ENCODE measurements at places on chromosomes 1 and 21.
A peak's percentile ranks its signal among the peaks of the same experiment; 100 is the strongest.

GRCh38 chr1:168742386-168742785 lies 13.4 kb upstream of the DPT start:
- DNase-seq: no peak

- peak; percentile 68 for DNase-seq
Measured at GRCh38 chr1:11838349-11839272, 9.0 kb downstream of the NPPA start.

GRCh38 chr1:10185759-10186158 lies 24.6 kb upstream of the KIF1B start:
- DNase-seq: no peak

DNA sequence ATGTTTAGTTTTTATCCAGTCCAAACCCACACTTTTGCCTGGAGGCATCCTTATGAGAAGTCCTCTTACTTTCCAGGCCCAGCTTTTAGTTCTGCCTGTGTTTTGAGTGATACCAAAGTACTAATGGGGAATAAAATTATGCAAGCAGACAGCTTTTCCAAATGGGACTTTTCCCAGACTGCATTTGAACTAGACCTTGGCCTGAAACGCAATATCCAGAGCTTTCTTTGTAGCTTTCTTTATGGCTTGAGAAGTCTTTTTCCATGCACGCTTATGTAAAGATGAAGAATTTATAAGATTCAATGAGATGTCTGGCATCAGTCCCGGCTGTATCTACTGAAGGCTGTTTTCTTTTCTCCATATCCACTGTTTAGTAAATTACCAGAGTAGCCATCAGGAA lies 236.6 kb upstream of the RAB4A start:
- DNase-seq: no peak

- no peak for DNase-seq
Measured at GRCh38 chr1:213821175-213821942, 166.4 kb upstream of the PROX1 start.

DNA sequence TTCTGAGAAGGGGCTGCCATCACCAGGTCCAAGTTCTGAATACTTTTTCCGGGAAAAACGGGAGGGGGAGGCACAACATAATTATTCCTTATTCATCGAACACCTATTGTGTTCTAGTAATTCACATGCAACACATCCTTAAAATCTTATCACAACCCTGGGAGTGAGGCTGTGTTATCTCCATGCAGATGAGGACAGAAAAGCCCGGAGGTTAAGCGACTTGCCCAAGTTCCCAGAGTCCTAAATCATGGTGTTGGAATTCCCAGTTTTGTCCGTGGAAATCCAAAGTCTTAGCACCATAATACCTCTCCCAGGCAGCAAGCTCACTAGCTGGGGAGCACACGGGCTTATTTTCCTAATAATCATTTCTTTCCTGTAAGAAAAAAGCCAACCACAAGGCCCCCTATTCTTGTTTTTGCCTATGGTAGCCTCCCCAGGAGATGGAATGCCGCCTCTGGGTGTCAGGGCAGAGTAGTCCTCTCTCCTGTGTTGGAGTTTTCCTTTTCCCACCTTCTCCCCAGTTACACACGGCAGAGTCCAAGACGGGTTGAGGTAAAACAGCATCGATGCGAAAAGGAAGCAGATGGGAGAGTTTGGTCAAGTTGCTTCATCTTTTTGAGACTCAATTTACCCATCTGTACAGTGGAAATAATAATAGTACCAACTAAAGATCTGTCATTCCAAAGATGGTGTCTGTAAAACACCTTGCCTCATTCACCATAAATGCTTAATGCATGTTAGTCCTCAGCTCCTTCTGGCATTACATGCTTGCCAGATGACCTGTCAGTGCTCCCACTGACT lies 228.0 kb upstream of the TMEM51 start:
- no peak for DNase-seq

GRCh38 chr1:99407018-99407417 lies 142.7 kb downstream of the PLPPR4 start:
- DNase-seq: no peak

DNA sequence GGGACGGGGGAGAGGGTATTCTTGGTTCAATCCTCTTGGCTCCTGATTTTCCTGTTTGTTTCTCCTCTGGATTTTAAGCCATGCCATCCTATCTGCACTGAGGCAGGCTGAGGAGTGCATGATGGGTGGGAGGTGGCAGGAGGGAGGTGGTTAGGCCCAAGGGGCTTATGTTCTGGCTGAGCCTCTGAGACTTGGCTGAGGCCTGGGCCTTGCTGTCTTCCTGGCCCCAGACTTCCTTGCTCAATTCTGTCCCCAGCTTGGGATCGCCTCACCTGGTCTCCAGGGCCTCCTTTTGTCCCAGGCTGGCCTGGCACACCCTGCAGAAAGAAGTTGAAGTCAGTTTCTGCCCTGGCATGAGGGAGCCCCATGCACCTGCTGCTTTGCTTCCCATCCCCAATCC lies 11.2 kb downstream of the COL9A2 start:
- DNase-seq: no peak
